ENCODE measurements at places on chromosomes 2 and 18. TPM values are rescaled to one million over a fixed set of nuclear protein-coding genes. Genes with fewer than 3 reads are reported as not detected.
A peak's percentile ranks its signal among the peaks of the same experiment; 100 is the strongest.

The MAL gene
- total RNA-seq, result 11.0 TPM

The LBH gene
- 6.9 TPM for total RNA-seq

The SLC4A3 gene
- total RNA-seq, result 3.6 TPM

The MOGAT1 gene
- total RNA-seq, result not detected

- no peak for DNase-seq
Observed at GRCh38 chr2:236915186-236915585, 170.5 kb upstream of the COPS8 start.

GRCh38 chr18:58221060-58221725, 177.2 kb downstream of the NEDD4L start:
- peak; percentile 98 for DNase-seq

GRCh38 chr2:25309402-25309801, 32.3 kb downstream of the DNMT3A start:
- peak; percentile 10 for DNase-seq

GRCh38 chr2:223203971-223204929, 152.3 kb downstream of the KCNE4 start:
- no peak for DNase-seq

- peak; percentile 70 for DNase-seq
Observed at GRCh38 chr2:233972941-233973575, 55.9 kb downstream of the TRPM8 start.

DNA sequence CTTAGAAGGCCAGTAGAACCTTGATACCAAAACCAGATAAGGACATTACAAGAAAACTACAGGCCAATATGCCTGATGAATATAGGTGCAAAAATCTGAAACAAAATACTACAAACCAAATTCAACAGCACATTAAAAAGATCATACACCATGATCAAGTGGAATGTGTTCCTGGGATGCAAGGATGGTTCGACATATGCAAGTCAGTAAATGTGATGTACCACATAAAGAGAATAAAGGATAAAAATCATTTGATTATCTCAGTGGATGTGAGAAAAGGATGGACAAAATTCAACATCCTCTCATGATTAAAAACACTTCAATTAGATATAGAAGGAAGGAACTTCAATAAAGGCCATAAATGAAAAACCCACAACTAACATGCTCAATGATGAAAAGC, 129.6 kb downstream of the RTN4 start:
- no peak for DNase-seq

DNA sequence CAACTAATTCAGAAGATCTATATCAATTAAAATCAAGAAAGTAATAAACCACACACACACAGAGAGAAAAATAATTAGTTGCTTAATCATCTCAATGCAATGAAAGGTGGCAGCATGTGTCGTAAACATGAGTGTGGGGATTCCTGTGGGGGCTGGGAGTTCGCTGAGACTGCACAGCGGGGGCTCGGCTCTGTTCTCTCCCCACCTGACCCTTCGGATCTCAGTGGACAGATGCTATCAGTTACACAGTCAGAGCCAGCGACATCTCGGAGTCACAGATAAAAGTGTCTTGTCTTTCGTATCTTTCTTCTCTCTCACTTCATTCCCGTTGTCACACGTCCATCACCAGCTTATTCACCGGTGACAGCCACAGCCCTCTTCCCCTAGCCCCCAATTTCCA, 37.1 kb downstream of the COLEC12 start:
- DNase-seq, result no peak

- no peak for DNase-seq
Observed at GRCh38 chr2:120763931-120764330, 28.3 kb downstream of the GLI2 start.

DNA sequence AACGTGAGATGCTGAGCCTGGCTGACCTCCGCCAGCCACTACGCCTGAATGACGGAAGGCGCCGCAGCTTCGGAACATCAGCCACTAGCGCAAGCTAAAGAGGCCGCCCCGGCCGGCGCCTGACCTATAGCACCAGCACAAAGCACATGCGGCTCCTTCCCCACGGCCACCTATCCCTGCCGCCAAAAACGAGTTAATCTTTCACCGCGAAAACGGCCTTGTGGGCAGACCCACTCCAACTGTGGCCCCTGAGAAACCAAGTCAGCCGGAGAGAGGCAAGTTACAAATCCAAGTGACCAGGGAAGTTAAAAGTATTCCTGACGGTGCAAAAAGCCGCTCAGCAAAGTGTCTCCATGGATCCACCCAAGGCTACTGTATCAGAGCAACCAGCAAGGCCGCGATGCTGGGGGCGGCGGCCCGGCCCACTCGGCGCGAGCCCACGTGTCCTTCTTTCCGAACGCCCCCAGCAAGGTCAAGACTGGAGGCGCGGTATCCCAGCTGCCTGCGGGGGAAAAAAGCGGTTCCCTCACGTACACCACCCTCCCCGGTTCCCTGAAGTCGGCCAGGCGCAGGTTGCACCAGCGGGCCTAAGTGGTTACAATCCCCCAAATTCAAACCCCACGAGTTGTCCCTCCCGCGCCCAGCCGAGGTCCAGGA, 575 bp downstream of the HSPD1 start:
- peak; percentile 29 for DNase-seq

DNA sequence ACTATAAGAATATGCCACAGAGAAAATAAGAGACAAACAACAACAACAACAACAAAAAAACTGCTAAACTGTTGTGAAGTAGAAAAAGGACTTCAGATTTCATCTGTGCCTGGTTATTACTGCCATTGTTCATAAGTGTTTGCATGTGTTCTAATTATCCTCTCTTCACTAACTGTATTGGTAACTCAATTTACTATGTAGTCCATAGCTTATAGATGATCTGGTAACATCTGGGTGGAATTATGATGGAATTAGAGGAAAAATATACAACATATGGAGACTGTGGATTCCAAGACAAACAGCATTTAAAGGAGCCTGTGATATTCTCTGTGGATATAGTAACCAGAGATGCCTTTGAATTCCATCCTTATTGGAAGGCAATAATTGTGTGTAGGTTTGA, 1891.5 kb upstream of the PIK3C3 start:
- DNase-seq, result no peak

GRCh38 chr2:112483042-112483473, 1.1 kb downstream of the TTL start:
- peak; percentile 59 for DNase-seq

- no peak for DNase-seq
Observed at GRCh38 chr2:60413814-60414168, 139.7 kb downstream of the BCL11A start.

Data from bronchial epithelial cell (primary cell).